ENCODE measurements at places on chromosomes 7 and 10.

GRCh38 chr10:79165070-79165778 lies 96.5 kb downstream of the ZMIZ1 start:
- DNase-seq: no peak

DNA sequence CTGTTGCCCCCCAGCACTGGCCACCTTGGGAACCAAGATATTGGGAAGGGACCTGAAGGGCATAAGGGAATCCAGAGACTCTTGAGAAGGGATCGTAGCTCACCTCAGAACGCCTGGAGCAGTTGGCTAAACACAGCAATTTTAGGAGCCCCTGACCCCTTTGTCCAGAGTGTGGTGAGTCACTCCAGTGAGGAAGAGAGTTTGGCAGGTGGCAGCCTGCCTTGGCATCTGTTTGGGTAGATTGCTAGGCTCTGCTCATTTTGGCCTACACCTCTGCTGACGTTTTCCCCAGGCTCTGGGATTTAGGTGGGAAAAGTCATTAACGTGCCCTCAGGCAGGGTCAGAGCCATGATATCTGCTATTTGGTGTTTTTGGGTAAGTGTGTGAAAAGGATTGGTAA lies 100.6 kb downstream of the GRB10 start:
- no peak for DNase-seq

DNA sequence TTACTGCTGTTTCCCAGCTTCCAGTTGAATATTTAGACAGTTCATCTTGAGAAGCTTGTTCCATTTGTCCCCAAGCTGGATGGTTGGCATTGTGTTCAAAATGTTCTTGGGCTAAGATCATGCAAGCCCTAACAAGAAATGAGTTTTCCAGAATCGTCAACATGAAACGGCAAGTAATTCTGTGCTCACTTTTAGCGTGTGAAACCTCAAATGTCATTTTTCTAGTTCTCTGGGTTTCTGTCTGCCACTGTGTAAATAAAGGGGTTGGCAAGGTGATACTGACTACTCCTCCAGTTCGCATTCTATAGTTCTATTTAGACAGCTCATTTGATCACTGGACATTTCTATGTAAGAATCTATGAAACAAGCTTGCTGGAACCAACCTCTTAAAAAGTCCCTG lies 194.0 kb downstream of the AHR start:
- DNase-seq: no peak

- DNase-seq: no peak
Measured at GRCh38 chr10:79409726-79410085, 35.7 kb downstream of the ZCCHC24 start.

DNA sequence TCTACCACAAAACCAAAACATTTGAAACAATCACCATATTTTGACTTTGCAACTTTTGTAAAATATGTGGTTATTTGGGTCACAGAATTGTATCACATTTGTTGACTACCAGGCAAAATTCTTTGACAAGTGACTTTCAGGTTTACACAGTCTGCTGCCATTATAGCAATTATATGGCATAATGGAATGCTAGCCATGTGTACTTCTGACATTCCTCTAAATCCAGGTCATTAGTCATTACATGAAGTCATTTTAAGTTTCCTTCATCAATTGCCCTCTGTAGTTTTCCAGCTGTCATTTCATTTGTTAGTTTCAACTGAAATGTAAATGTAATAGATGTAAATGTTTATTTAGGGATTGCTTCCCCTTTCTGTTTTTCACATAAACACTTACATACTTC lies 137.5 kb downstream of the IMMP2L start:
- DNase-seq: no peak

Data from stimulated activated CD4-positive, alpha-beta T cell treated with anti-CD3 and anti-CD28 coated beads, Interleukin-4, amount 100 ng/mL, for 1 hour (primary cell).